ENCODE measurements at places on chromosomes 12 and 14.
A peak's percentile ranks its signal among the peaks of the same experiment; 100 is the strongest.

- no peak for DNase-seq
Observed at GRCh38 chr12:1927051-1927680, 8.7 kb upstream of the CACNA2D4 start.

DNA sequence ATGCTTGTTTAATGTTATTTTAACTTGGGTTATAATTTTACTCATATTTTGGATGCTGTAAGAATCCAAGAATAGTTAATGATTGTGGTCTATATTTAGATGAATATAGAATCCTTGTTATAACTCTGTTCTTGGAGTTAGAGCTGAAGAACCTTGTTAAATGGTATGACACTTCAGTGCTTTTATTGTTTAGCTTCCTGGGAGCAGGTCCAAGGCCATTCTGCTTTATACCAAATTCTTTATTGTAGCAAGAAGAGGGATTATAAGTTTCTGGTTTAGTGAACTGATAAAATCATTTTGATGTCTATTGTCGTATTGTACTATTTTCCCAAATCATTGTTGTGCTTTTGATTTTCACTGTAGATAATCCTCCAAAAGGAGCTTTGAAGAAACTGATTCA lies 69.4 kb downstream of the MIA2 start:
- DNase-seq: no peak

- peak; percentile 65 for DNase-seq
Observed at GRCh38 chr14:103292426-103293374, 41.3 kb upstream of the EIF5 start.

DNA sequence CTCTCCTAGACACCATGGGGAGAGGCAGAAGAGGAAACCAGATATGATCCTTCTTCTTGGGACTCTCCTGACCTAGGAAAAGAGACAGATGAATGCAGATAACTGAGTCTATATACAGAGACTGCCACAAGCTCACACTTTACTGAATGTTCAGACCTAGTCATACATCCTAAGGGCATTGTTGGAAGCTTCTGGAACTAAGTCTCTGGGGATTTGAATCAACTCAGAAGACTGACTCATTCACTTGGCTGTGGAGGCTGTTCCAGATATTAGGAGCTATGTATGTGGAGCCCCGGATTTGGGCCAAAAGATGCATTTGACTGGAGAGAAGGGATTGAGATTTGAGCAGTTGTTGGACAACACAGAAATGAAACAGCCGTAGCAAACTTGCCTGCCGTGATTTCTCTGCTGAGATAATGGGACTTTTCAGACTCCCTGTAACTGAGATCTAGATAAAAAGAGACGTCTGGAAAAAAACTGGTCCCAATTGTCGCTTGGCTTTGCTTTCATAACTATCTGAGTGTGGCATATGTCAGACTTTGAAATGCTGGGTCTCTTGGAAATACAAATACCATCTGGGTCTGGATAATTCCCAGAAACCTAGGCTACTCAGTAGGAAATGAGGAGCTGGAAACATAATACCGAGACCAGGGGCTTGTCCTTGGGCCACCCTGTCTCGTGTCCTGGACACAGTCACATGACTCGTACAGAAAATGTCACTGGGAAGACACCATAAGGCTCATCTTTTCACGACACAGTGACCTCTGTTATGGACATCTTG lies 396.8 kb downstream of the NUAK1 start:
- no peak for DNase-seq
